ENCODE measurements at places on chromosomes 4 and X. TPM values are rescaled to one million over a fixed set of nuclear protein-coding genes. Genes with fewer than 3 reads are reported as not detected.
A peak's percentile ranks its signal among the peaks of the same experiment; 100 is the strongest.

LEF1 gene
- 1.6 TPM for total RNA-seq

GRCh38 chr4:61580721-61581377 lies 380.7 kb downstream of the ADGRL3 start:
- DNase-seq: no peak
- H3K4me1 ChIP-seq: no peaks in the 10 kb centered on the region
- no peak overlapping the region for H3K27ac ChIP-seq
- no peak overlapping the region for H3K4me3 ChIP-seq

SH3RF1 gene
- 6.5 TPM for total RNA-seq

GRCh38 chr4:69224891-69225290 lies 10.3 kb upstream of the UGT2B11 start:
- no peak for DNase-seq
- H3K27ac ChIP-seq: no peak overlapping the region
- H3K4me1 ChIP-seq: no peaks in the 10 kb centered on the region
- no peak overlapping the region for H3K4me3 ChIP-seq

DNA sequence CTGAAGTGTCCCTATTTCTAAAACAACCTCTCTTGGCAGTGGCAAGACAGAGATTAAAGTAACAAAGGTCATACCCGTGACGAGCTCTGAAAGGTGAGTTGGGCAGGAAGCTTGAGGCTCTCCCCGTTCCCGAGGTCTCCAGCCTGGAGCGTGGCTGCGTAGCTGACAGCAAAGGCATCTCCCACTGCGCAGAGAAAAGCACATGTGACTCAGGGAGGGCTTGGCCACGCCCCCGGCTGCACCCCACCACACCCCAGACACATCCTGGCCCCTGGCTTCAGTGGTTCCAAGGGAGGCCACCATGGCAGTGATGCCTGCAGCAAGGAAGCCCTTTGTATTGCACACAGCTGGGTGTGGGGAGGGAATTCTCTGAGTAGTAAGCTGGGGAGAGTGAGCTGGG lies 23.1 kb downstream of the EVC2 start:
- no peaks in the 10 kb centered on the region for H3K4me1 ChIP-seq
- H3K36me3 ChIP-seq: no peaks in the 10 kb centered on the region
- no peaks in the 10 kb centered on the region for H3K27me3 ChIP-seq
- H3K27ac ChIP-seq: no peak overlapping the region

GRCh38 chr4:150938873-150939499 lies 76.1 kb downstream of the LRBA start:
- no peaks in the 10 kb centered on the region for H3K27me3 ChIP-seq
- no peaks in the 10 kb centered on the region for H3K4me1 ChIP-seq
- H3K27ac ChIP-seq: no peak overlapping the region
- H3K4me3 ChIP-seq: no peak overlapping the region
- H3K36me3 ChIP-seq: no peaks in the 10 kb centered on the region

TTC29 gene
- total RNA-seq: not detected

- no peak for DNase-seq
- no peaks in the 10 kb centered on the region for H3K36me3 ChIP-seq
- no peak overlapping the region for H3K27ac ChIP-seq
- no peaks in the 10 kb centered on the region for H3K4me1 ChIP-seq
- H3K4me3 ChIP-seq: no peak overlapping the region
- H3K27me3 ChIP-seq: no peaks in the 10 kb centered on the region
Observed at GRCh38 chr4:68905598-68905938, 46.0 kb downstream of the UGT2A3 start.

- peaks cover 12% of the 10 kb centered on the region for H3K4me1 ChIP-seq
- H3K4me3 ChIP-seq: peak overlapping the region; percentile 61
- no peaks in the 10 kb centered on the region for H3K36me3 ChIP-seq
- no peaks in the 10 kb centered on the region for H3K27me3 ChIP-seq
Observed at GRCh38 chr4:153248641-153249198, 44.5 kb downstream of the TRIM2 start.

GRCh38 chr4:76306882-76307659 lies 538 bp downstream of the STBD1 start:
- peaks cover 22% of the 10 kb centered on the region for H3K4me1 ChIP-seq
- H3K36me3 ChIP-seq: no peaks in the 10 kb centered on the region
- peak overlapping the region; percentile 41 for H3K4me3 ChIP-seq

- no peak for DNase-seq
- H3K4me1 ChIP-seq: no peaks in the 10 kb centered on the region
- H3K27me3 ChIP-seq: no peaks in the 10 kb centered on the region
- H3K36me3 ChIP-seq: no peaks in the 10 kb centered on the region
Observed at GRCh38 chrX:16639966-16640365, 10.0 kb upstream of the S100G start.

DNA sequence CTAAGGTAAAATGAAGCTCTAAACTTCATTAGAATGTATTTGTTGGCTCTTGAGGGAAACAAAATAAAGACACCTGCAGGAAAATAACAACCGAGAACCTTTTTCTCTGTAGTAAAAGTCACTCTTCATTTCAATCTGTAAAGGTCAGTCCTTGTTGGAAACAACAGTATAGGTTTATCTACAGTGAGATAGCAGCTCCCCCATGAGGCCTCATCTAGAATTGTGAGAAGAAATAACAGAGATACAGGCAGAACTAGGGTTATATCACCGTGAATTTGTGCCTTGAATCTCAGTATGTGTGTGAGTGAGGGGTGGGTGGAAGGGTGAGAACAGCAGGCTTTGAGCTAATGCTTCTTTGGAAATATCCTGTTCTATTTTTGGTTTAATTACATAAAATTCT lies 107.8 kb upstream of the FMR1 start:
- DNase-seq: peak; percentile 0
- H3K4me1 ChIP-seq: no peaks in the 10 kb centered on the region
- H3K4me3 ChIP-seq: no peak overlapping the region
- H3K36me3 ChIP-seq: no peaks in the 10 kb centered on the region
- no peak overlapping the region for H3K27ac ChIP-seq
- no peaks in the 10 kb centered on the region for H3K27me3 ChIP-seq

DNA sequence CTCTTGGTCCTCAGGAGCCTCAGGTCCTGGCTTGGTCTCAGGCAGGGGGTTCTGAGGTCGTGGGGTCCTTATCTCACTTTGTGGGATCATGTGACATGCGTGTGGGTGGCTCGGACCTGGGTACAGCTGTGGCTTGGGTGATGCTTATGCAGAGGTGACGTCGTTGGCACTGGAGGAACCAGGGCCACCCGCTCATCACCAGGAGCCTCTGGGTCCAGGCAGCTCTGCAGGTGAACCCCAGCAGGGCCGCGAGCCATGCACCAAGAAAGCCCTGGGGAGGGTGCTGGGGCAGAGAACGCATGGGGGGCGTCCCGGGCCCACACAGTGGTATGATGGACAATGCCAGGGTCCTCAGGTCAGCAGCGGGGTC lies 8.7 kb downstream of the ATP5ME start:
- no peaks in the 10 kb centered on the region for H3K27me3 ChIP-seq
- H3K36me3 ChIP-seq: no peaks in the 10 kb centered on the region
- no peak overlapping the region for H3K4me3 ChIP-seq
- H3K4me1 ChIP-seq: peaks cover 9% of the 10 kb centered on the region
- DNase-seq: no peak

GAGE13 gene
- not detected for total RNA-seq

GYG2 gene
- total RNA-seq: not detected

DNA sequence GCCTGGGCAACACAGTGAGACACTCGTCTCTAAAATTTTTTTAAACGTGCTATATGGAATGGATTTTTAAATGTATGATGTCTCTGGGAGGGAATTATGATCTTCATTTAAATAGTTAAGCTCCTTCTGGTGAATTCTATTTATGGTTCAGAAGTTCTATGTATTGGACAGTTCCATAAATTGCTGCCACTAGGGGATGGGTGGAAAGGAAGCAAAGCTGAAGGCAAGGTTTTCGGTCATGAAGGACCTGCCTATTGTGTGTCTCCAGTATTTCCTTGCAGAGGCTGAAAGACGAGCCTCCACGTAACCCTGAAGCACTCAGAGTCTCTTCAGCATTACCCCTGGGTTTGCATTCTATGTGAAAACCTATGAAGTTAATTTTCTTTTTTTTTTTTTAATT lies 451.5 kb upstream of the FAT1 start:
- DNase-seq: no peak
- H3K27me3 ChIP-seq: no peaks in the 10 kb centered on the region
- H3K27ac ChIP-seq: no peak overlapping the region

CENPVL1 gene
- not detected for total RNA-seq

- no peaks in the 10 kb centered on the region for H3K27me3 ChIP-seq
- H3K4me1 ChIP-seq: peaks cover 23% of the 10 kb centered on the region
- no peak overlapping the region for H3K27ac ChIP-seq
Observed at GRCh38 chr4:146182443-146182842, 6.9 kb downstream of the LSM6 start.

RP2 gene
- total RNA-seq: 14.5 TPM

GRCh38 chr4:34261799-34262314 lies 1982.5 kb downstream of the ARAP2 start:
- H3K27me3 ChIP-seq: no peaks in the 10 kb centered on the region
- no peaks in the 10 kb centered on the region for H3K4me1 ChIP-seq
- H3K27ac ChIP-seq: no peak overlapping the region
- DNase-seq: no peak
- no peak overlapping the region for H3K4me3 ChIP-seq

DNA sequence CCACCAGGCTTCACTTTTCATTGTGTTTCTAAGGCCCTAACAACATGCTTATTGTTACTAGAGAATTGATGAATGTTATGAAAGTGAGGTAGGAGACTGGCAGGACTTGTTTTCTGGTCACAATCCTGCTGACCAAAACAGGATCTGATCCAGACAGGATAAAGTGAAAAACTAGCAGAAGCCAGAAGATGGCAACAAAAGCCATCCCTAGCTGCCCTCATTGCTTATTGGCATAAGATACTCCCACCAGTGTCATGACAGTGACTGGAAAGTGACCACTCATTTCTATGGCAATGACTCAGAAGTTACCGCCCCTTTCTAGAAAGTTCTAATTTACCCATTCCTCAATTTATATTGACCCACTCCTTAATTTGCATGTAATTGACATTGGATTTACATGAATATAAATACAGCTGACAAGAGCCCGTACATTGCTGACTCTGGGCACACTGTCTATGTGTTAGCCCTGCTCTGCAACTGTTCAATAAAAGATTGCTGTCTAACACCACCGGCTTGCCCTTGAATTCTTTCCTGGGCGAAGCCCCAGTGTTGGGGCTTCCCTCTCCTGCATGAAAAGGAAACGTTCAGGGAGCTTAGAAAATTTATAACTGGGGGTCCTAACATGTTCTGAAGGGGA lies 30.0 kb upstream of the FGG start:
- no peaks in the 10 kb centered on the region for H3K36me3 ChIP-seq
- no peak overlapping the region for H3K4me3 ChIP-seq
- no peak overlapping the region for H3K27ac ChIP-seq
- DNase-seq: no peak
- no peaks in the 10 kb centered on the region for H3K27me3 ChIP-seq

WDR17 gene
- 8.8 TPM for total RNA-seq

GRCh38 chr4:68326141-68326540 lies 23.7 kb downstream of the YTHDC1 start:
- peaks cover 15% of the 10 kb centered on the region for H3K36me3 ChIP-seq
- no peak overlapping the region for H3K27ac ChIP-seq
- no peaks in the 10 kb centered on the region for H3K27me3 ChIP-seq
- DNase-seq: no peak
- H3K4me1 ChIP-seq: no peaks in the 10 kb centered on the region
- no peak overlapping the region for H3K4me3 ChIP-seq

HTN3 gene
- not detected for total RNA-seq

DNA sequence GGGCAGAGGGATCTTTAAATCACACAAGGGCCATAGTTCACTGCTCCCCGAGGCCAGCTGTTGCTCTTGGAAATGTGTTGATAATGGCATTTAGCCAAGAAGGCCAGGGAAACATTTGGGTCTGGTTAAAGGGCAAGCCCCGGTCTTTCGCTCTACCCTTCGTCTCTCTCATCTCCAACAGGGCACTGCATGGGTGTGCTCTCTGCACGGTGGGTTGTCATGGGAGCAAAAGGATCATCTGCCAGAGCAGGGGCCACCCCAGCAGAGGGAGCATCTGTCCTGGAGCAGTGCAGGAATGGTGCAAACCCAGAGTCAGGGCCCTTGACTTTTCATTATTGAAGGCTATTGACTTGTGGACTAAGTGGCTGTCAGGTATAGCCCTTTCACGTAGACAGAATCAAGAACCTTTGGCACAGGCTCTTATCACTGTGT lies 22.7 kb upstream of the PGRMC2 start:
- no peaks in the 10 kb centered on the region for H3K36me3 ChIP-seq
- H3K27me3 ChIP-seq: no peaks in the 10 kb centered on the region
- no peak for DNase-seq

GRCh38 chr4:151013491-151013890 lies 1.6 kb downstream of the LRBA start:
- H3K27ac ChIP-seq: no peak overlapping the region
- no peaks in the 10 kb centered on the region for H3K27me3 ChIP-seq
- H3K4me1 ChIP-seq: peaks cover 29% of the 10 kb centered on the region
- H3K36me3 ChIP-seq: no peaks in the 10 kb centered on the region
- H3K4me3 ChIP-seq: peak overlapping the region; percentile 15

DNA sequence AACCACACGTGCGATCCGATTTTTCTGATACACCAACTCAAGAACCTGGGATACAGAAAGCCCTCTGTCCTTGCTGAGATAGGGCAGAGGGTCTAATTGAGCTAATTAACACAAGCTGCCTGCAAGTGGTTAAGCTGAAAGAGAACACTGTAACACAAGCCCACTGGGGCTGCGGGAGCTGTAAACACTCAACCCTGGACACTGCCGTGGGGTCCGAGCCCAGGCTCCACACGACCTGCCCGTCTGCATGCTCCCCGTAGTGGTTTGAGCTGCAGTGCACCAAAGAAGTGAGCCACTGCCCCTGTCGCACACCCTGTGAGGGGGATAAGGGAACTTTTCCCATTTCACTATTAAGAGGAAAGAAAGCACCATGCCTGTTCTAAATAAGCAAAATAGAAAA lies 54.6 kb downstream of the SPANXN3 start:
- DNase-seq: no peak
- no peaks in the 10 kb centered on the region for H3K36me3 ChIP-seq
- H3K4me3 ChIP-seq: no peak overlapping the region
- no peaks in the 10 kb centered on the region for H3K4me1 ChIP-seq

- no peak overlapping the region for H3K27ac ChIP-seq
- no peaks in the 10 kb centered on the region for H3K4me1 ChIP-seq
- H3K36me3 ChIP-seq: no peaks in the 10 kb centered on the region
- no peak for DNase-seq
- H3K27me3 ChIP-seq: no peaks in the 10 kb centered on the region
Observed at GRCh38 chrX:139850968-139851367, 81.9 kb downstream of the ATP11C start.

DNA sequence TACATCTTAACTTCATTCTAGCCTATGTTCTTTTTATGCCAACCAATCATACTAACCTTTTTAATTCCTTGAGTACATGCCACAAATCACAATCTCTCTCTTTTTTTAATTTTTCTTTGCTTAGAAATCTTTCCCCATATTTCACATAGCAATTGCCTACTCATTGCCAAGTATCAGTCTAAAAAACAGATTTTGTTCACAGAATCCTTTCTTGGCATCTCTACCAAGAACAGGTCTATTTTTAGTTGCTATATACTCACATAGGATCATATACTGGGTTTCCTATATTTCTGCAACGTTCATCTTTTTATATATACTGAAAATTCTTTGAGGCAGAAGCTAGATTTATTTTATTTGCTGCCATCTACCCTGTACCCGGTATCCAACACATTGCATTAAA lies 292.1 kb downstream of the GASK1B start:
- no peak overlapping the region for H3K27ac ChIP-seq
- no peak for DNase-seq
- no peak overlapping the region for H3K4me3 ChIP-seq
- no peaks in the 10 kb centered on the region for H3K27me3 ChIP-seq
- no peaks in the 10 kb centered on the region for H3K36me3 ChIP-seq
